ENCODE measurements at places on chromosomes 1 and 21. TPM values are rescaled to one million over a fixed set of nuclear protein-coding genes. Genes with fewer than 3 reads are reported as not detected.

The B3GALT2 gene
- total RNA-seq, result 0.43 TPM

DNA sequence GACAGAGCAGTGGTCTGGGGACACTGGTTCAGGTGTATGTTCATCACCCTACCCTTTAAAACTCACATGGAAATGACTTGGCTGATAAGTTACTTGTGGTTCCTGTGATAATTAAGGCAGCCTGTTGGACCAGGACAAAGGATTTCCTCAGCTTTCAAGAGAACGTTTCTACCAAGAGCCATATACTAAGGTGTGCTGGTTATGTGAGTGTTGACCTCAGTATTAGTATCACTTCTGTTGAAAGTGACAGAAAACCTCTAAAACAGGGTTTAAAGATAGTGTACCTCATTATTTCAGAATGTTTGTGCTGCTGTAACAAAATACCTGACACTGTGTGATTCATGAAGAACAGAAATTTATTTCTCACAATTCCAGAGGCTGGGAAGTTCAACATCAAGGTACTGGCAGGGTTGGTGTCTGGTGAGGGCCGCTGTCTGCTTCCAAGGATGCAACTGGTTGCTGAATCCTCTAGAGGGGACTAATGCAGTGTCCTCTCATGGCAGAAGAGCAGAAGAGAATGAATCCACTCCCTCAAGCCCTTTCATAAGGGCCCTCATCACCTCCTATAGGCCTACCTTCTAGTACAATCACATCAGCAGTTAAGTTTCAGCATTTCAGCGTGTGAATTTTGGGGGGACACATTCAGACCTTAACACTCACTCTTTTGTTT is 54.9 kb downstream of the UCK2 start:
- H3K27me3 ChIP-seq, result no peaks in the 10 kb centered on the region
- H3K27ac ChIP-seq, result no peak overlapping the region
- no peak for DNase-seq
- no peaks in the 10 kb centered on the region for H3K36me3 ChIP-seq
- H3K4me3 ChIP-seq, result no peak overlapping the region

GRCh38 chr1:182332261-182333060 is 59.1 kb downstream of the GLUL start:
- no peaks in the 10 kb centered on the region for H3K27me3 ChIP-seq
- no peaks in the 10 kb centered on the region for H3K4me1 ChIP-seq
- no peak overlapping the region for H3K4me3 ChIP-seq
- no peaks in the 10 kb centered on the region for H3K36me3 ChIP-seq
- no peak overlapping the region for H3K27ac ChIP-seq
- no peak for DNase-seq

GRCh38 chr1:235503403-235504121 is 690 bp downstream of the B3GALNT2 start:
- H3K27me3 ChIP-seq, result no peaks in the 10 kb centered on the region
- H3K36me3 ChIP-seq, result no peaks in the 10 kb centered on the region
- H3K4me3 ChIP-seq, result peak overlapping the region; percentile 75

DNA sequence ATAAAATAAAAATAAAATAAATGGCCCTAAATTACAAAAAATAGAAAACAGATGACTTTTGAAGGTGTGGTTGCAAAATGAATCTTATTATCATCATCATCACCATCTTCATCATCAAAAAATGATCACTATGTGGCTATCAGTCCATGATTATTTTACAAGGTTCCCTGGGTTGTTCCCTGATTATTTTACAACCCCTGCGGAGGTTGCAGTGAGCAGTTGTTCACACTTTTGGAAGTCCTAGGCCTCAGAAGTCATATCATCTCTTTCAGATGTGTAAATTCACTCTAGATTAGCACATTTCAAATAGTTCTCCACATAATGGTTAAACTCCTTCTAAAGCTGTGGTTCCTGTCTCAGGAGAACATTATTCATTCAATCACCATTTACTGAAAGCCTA is 57.4 kb upstream of the NR5A2 start:
- H3K4me1 ChIP-seq, result no peaks in the 10 kb centered on the region
- no peaks in the 10 kb centered on the region for H3K27me3 ChIP-seq
- no peak overlapping the region for H3K4me3 ChIP-seq
- no peaks in the 10 kb centered on the region for H3K36me3 ChIP-seq

The DPYD gene
- 49.7 TPM for total RNA-seq

DNA sequence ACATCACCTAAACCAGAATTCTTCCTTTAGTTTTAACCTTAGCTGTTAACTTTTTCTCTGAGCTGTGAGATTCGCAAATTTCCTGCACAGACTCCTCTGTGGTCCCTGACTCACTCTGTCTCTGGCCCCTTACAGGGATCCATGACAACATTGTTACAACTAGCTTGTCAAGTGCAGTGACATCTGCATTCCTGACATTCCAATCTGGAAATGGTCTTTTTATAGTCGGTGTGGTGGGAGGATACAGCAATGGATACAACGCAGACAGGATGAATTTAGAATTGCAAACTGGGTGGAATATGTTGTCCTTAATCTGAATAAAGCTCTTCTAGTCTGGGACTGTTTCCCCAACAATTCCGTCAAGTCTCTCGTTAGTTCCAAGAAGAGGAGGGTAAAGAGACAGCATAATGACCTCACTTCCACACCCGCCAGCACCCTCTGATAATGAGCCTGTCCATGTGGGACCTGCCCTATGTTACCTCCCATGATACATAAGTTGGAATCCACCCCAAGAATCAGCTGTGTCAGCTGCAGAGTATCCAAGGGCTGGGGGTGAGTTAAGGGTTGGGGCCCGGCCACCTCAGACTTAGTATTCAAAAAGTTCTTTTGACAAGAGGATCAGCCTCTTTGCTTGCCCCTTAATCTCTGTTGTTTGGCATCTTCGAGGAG is 49.4 kb downstream of the ILDR2 start:
- peaks cover 2% of the 10 kb centered on the region for H3K4me1 ChIP-seq
- DNase-seq, result no peak
- H3K27ac ChIP-seq, result no peak overlapping the region

DNA sequence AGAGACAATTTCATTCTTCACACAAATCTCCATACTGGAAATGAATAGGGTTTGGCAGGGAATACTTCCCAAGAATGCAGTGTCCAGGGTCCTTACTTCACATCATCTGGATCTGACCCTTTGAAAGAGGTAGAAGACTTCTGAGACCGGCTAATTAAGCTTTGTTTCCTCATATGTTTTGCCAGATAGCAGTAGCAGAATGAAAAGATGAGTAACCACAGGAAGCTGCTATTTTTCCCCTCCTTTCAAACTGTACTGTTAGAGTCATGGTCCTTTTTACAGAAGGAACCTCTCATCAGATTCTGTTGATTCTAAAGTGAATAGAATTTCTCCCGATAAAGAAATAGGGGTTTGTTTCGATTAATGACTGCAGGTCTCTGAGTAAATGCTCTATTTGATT is 1.4 kb upstream of the OLFML3 start:
- H3K27ac ChIP-seq, result no peak overlapping the region
- no peak overlapping the region for H3K4me3 ChIP-seq
- no peak for DNase-seq
- H3K36me3 ChIP-seq, result no peaks in the 10 kb centered on the region
